ENCODE measurements at places on chromosomes 3 and 15.

DNA sequence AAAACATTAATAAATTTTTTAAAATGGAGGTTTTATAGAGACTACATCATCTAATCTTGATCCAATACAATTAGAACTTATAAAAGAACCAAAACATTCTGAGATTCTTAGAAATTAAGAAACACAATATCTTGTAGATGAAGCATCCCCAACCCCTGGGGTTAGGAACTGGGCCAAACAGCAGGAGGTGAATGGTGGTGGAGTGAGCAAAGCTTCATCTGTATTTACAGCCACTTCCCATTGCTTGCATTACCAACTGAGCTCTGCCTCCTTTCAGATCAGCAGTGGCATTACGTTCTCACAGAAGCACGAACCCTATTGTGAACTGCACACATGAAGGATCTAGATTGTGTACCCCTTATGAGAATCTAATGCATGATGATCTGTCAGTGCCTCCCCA lies 36.3 kb downstream of the KNL1 start:
- ATAC-seq, result no peak

- no peak for ATAC-seq
Measured at GRCh38 chr3:66665021-66665695, 164.3 kb upstream of the LRIG1 start.

DNA sequence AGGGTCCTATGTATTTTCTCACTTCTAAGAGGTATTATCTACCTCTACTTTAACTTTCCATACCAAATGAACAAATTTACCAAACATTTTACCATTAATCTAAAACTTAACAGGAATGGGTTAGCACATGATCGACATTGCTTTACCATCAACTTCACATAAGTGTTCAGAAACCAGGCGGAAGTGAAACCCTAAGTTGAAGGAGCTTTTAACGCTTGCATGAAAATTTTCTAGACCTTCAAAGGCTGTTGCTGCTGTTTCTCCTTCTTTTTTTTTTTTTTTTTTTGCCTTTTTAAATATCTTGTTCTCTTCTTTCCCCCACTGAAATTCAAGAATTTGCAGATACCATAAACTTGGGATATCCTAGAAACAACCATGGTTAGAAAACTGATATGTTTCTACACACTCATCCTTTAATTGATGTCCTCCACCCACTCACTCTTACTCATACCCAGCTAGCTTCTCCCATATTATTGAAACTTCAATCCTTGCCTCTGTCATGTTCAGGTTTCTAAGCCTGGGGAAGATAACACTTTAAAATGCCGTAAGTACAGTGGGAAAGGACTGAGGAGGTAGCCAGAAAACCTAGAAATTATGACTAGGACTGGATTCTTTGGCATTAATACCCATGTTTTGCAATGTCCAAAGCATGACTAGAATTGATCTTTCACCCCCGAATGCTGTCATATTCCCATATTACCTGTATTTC lies 24.7 kb downstream of the MYO5A start:
- no peak for ATAC-seq

DNA sequence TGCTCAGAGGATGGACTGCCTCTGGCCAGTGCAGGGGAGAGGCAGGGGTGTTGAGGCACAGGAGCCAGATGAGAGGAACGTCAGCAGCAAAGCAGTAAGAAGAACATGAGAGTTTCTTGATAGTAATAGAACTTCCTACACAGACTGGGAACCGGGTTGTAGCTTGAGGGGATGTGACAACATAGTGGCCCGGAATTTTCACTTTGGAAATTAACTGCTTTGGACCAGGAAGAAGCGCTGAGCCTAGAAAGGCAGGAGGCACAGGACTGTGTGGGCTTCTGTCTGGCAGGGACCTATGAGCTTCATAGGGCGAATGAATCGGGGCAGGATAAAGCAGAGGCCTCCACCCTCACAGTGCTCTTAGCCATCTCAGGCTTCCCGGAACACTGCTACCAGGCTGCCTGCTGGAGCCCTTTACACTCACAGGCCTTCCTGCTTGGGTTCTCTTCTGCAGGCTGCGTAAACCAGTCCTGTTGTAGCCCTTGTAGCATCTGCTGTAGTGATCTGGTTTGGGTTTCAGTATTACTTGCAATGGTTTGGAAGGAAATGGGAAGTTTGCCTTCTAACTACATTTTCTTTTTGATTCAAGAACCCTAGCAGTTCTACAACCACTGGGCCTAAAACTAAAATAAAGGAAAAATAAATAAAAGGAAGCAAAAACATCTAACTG lies 3.3 kb upstream of the ADPGK start:
- ATAC-seq, result no peak

GRCh38 chr3:156341332-156341731 lies 213.6 kb downstream of the SSR3 start:
- no peak for ATAC-seq

DNA sequence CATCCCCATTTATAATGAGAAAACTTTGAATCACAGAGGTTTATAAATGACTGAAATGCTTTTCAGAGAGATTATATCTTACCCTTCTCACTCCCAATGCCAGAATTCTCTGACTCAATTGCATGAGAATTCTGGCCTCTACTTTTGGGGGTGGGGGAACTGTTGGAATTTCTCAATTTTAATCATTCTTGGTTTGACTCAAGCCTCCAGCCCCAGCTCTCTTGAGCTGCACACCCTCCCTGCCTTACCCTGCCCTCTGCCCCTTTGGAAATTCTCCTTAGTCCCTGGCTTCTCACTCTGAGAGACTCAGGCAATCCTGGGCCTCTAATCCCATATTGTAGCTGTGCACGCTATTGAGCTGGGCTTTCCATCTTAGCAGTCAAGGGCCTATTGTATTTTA lies 44.2 kb downstream of the ZNF589 start:
- ATAC-seq, result no peak

- ATAC-seq, result peak; percentile 94
Measured at GRCh38 chr15:87267798-87268197, 988.7 kb downstream of the NTRK3 start.

- ATAC-seq, result no peak
Measured at GRCh38 chr15:55992769-55993110, 672 bp downstream of the NEDD4 start.

DNA sequence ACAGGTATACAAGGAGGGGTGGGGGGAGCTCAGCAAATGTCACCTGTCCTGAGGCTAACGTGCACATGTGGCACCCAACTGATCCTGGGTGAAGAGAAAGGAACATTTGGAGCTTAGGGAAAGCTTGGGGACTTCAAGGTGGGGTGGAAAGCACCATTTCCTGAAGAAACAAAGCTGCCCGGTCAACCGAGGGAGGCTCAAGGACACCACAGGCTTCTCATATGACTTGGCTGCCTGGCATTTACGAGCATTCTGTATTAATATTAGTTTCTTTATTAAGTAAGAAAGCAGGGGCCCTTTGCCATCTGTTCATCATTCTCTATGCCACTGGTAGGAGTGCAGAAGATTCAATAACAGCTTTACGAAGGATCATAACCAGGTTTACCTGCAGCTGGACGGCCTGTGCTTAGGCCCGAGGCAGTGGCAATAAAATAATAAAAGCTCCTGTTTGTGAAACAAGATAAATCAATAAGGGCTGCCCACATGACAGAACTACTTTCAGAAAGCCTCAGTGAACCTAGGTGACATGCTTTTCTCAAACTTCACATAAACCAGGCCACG lies 54.0 kb downstream of the ETV5 start:
- no peak for ATAC-seq

DNA sequence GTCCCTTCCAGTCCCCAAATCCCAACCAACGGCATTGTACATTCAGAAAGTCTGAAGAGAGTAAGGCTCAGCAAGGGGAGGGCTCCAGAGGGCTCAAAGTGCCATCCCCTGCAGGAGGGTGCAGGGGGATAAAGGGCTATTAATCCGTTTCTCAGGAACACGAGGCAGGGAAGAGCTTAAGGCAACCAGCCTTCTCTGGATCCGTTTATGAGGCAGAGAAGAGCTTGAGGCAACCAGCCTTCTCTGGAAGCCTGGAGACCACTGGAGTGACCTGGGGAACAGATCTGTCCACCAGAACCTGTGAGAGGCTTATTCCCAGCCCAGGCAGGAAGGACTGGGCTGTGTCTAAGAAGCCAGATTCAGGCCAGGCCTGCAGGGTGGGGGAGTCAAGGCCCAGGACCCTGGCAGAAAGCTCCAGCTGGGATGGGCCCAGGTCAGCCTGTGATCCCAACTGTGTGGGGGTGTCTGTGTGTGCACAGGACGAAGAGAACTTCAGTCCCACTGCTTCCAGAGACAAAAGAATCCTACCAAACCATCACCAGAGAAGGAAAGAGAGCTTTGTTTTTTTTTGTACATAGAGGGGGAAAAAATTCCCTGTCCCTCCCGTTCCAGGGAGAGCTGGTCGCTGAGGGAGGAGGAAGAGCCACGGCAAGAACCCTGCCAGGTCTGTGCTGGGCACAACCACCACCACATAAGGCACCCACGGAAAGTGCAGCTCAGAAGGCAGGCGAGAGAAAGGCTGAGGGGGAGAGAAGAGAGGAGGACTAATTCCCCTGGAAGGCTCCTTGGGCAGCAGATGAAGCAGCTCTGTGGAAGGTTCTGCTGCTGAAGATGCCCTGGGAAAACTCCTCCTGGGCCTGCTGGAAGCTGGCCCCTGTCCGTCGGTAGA lies 1.6 kb upstream of the ULK3 start:
- no peak for ATAC-seq

DNA sequence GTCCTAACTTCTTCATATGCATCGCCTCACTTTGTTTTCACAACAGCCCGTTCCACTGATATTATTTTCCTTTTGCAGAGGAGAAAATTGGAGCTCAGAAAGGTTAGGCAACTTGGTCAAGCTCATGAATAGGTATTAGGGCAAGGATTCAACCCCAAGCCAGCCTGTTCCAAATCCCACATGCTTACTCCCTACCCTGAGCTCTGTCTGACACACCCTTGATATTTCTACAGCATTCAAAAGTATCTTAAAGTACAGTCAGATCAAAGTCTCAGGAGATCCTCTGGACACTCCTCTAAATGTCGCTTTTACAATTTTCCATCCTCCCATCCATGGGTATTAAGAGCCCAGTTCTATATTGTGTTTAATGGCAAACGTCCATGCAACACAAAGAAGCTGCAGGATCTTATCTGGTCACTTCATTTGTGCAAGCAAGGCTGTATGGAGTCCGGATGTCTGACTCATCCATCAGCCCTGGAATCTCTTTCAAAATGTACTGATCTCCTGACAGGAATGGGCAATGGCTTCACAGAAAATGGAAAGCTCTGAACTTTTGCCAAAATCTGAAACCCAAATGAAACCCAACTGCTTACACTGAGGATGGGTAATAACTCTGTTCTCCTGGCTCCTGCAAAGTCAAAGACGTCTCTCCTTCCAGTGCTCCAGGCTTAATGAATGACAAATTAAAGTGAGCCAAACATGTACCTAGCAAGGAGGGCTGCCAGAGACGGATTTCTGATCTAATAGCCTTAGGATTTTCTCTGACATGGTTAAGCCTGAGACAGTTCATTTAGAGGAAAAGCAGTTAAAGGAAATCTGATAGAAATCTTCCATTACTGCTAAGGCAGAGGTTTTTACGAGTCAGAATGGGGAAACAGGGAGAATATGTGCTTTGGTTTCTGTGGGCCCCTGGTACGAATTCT lies 230.9 kb upstream of the RORA start:
- peak; percentile 96 for ATAC-seq

DNA sequence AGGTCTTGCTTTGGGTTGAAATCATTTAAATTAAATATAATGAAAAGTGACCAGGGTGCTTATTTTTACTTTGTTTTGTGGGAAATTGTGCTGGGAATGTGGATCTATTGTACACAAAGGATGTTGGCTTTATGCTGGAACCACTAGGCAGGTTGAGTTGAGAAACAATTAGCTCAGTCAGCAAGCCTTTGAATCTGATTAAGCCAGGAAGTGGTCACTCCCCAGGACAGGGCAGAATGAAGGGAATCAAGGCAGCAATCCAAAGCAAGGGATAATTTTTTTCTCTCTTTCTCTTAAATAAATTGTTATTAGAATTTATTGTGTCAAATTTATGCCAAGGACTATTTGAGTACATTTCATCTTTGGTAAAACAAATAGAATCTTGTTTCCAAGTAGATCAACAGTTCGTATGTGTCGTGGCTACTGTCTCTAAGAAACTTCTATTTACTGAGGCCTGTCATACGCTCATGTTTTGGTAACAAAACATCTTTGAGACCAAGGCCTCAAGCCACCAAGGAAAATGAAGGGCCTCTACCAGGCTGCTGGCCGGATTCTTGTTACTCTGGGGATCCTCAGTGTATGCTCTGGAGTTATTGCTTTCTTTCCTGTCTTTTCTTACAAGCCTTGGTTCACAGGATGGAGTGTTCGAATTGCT lies at the start of gene TMEM212:
Gene TMEM212 (plus strand): TSS at position 486 of the 655 bp plus-strand sequence. CDS start 35 bp downstream, at position 521.
- peak; percentile 65 for ATAC-seq

- no peak for ATAC-seq
Measured at GRCh38 chr3:10926256-10926810, 66.2 kb upstream of the SLC6A1 start.

DNA sequence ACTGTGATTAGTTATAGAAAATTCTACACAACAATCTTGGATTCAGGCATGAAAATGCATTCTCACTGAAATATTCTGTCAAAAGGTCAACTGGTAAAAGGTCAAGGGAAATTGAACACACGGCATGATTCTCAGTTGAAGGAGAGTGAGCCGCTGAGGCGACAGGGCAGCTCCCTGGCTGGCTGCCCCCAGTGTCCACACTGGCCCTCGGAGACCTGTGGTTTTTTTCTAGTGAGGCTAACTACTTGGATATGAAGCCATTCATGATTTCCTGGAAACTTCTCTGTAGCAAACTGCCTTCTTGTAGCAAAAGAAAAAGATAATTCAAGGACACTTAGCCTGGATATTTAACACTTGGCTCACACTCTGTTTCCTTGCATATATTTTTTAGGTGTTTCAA lies 37.2 kb downstream of the AADACL2 start:
- ATAC-seq, result peak; percentile 74

GRCh38 chr3:150038830-150039229 lies 68.1 kb upstream of the PFN2 start:
- no peak for ATAC-seq

DNA sequence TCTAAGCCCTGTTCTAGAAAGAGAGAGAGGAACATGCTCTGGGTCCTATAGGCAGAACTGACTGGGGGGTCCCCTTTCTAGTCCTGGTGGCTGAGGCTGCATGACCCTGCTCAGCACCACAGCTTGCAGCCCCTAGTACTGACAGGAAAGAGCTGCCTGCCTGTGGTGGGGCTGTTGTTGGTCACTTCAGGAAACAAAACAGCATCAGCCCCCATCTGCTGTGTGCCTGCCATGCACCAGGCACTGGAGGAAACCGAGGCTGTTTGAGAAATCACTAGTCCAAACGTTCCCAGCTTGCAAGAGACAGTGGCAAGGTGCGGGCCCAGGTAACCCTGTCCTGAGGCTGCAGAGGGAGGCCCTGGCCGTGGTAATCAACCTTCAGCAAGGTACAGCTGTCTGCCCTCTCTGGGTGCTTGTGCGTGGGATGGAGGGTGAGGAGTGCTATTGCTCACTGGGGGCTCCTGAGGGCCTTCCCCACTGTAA lies 90.6 kb downstream of the IQSEC1 start:
- ATAC-seq, result no peak

GRCh38 chr3:32897001-32897601 lies 54.3 kb upstream of the CCR4 start:
- ATAC-seq, result no peak

- no peak for ATAC-seq
Measured at GRCh38 chr15:35907511-35907910, 361.5 kb upstream of the DPH6 start.

Data from SK-N-SH treated with all-trans-retinoic acid at 6 μM for 48 hours (cell line).